ENCODE measurements at places on chromosomes 1 and 21.

- no peak for DNase-seq
Observed at GRCh38 chr1:35605867-35606182, 32.7 kb downstream of the TFAP2E start.

DNA sequence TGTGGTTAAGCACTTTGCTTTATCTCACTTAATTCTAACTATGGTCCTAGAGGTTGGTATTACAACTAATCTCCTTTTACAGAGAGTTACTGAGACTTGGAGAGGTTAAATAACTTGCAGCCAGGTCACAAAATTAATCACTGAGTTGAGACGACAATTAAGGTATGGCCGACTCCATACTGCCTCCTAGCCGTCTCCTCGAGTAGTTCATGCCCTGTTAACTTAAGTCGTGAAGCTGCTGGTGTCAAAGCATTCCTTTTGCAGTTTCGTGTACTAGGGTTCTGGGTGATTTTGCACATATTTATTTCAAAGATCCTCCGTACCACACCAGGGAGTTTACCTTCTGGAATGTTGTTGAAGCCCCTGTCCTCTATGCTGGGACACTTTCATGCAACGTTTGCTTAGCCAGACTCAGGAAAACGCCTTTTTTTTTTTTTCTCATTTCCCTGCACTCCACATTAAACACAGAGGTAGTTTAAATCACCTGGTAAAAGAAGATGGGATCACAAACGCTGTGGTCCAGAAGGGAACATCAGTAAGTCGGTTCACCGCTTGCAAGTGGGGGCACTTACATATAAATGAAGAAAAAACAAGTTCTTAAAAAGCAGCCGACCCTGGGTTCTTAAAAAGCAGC is 570 bp upstream of the NEK7 start:
- peak; percentile 52 for DNase-seq

GRCh38 chr1:178094739-178095645 is 1.1 kb downstream of the RASAL2 start:
- DNase-seq = no peak

- DNase-seq = no peak
Observed at GRCh38 chr1:96533820-96534219, 187.8 kb upstream of the PTBP2 start.

DNA sequence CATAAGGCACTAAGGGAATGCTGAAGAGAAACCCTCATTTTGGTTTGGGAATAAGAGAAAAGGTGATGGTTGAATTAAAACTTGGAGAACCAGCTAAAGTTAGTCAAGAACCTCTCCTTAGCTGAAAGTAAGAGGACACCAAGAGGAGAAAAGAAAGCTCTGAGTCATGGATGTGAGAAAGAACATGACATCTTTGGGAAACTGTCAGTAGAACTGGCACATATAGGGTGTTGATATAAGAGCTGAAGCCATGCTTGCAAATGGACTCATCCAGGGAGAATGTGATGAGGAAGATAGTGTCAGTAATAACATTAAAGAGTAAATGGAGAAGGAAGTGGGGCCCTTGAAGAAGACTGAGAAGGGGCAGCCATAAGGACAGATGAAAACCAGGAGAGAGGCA is 54.3 kb downstream of the LRRC8C start:
- no peak for DNase-seq

Measured in activated T-helper 9 cell treated with anti-CD3 and anti-CD28 coated beads, Interleukin-2, amount 50 U/mL, for 16 hours (primary cell).